Natural killer cell treated with Interleukin-12 subunit alpha and Interleukin-12 subunit beta and Interleukin-15 and Interleukin-18, amount 100 ng/mL, for 72 hours (primary cell): ENCODE measurements at places on chromosomes 7 and 10. TPM values are rescaled to one million over a fixed set of nuclear protein-coding genes. Genes with fewer than 3 reads are reported as not detected.

GRCh38 chr10:23294638-23295247 lies 49.9 kb downstream of the C10orf67 start:
- no peak overlapping the region for H3K27ac ChIP-seq
- no peak overlapping the region for H3K4me3 ChIP-seq
- H3K27me3 ChIP-seq, result peaks cover 14% of the 10 kb centered on the region

DNA sequence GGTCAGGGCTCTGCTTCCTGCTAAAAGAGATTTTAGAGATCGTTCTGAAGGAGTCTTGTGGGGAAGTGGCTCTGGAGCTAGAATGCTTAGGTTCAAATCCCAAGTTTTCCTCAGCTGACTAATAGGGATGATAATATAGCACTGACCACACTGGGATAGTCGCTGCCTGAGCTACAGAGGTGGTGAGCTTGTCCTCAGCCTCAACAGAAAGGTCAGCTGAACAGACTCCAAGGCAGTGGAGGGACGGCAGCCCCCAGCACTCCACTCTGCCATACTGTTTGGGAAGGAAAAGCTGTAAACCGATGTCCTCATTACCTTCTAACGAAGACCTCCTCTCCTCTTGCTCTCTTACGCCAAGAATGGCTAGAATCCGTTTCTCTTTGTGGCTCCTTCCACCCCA lies 36.2 kb downstream of the KAT6B start:
- no peak for DNase-seq
- H3K36me3 ChIP-seq, result no peaks in the 10 kb centered on the region
- no peak overlapping the region for H3K4me3 ChIP-seq
- H3K27ac ChIP-seq, result no peak overlapping the region
- peaks cover 18% of the 10 kb centered on the region for H3K4me1 ChIP-seq
- H3K27me3 ChIP-seq, result no peaks in the 10 kb centered on the region

- H3K36me3 ChIP-seq, result peaks cover 10% of the 10 kb centered on the region
- peaks cover 12% of the 10 kb centered on the region for H3K27me3 ChIP-seq
- H3K27ac ChIP-seq, result no peak overlapping the region
- peaks cover 18% of the 10 kb centered on the region for H3K4me1 ChIP-seq
- no peak for DNase-seq
Observed at GRCh38 chr10:113983552-113983951, 60.1 kb upstream of the ADRB1 start.

DNA sequence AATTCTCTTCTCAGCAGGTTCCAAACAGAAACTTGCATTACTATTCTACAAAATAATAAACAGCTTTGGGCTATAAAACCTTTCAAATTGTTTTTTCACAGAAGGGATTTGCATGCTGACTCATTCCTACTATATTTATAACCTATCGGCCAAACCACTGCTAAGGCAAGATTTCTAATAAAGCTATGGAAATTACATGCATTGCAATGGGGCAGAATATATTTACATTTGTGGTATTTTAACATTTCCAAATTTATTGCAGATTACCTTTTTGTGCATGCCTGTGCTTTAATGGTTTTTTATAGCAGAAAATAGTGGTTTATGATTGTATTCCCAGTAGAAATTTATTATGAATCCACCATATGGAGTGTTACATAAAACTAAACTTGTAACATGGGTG lies 69.0 kb upstream of the NPVF start:
- H3K4me3 ChIP-seq, result no peak overlapping the region
- no peaks in the 10 kb centered on the region for H3K36me3 ChIP-seq
- H3K27ac ChIP-seq, result no peak overlapping the region

GRCh38 chr7:152683297-152683696 lies 7.4 kb upstream of the XRCC2 start:
- no peaks in the 10 kb centered on the region for H3K4me1 ChIP-seq
- no peaks in the 10 kb centered on the region for H3K36me3 ChIP-seq
- no peaks in the 10 kb centered on the region for H3K27me3 ChIP-seq
- H3K4me3 ChIP-seq, result no peak overlapping the region
- DNase-seq, result no peak

- no peak overlapping the region for H3K4me3 ChIP-seq
- H3K36me3 ChIP-seq, result no peaks in the 10 kb centered on the region
- no peaks in the 10 kb centered on the region for H3K4me1 ChIP-seq
Observed at GRCh38 chr10:23469596-23470237, 30.8 kb downstream of the OTUD1 start.

- H3K27me3 ChIP-seq, result peaks cover 3% of the 10 kb centered on the region
- no peak overlapping the region for H3K4me3 ChIP-seq
- no peak overlapping the region for H3K27ac ChIP-seq
- H3K36me3 ChIP-seq, result no peaks in the 10 kb centered on the region
- H3K4me1 ChIP-seq, result no peaks in the 10 kb centered on the region
Observed at GRCh38 chr7:144438759-144439158, 35.3 kb upstream of the NOBOX start.

DNA sequence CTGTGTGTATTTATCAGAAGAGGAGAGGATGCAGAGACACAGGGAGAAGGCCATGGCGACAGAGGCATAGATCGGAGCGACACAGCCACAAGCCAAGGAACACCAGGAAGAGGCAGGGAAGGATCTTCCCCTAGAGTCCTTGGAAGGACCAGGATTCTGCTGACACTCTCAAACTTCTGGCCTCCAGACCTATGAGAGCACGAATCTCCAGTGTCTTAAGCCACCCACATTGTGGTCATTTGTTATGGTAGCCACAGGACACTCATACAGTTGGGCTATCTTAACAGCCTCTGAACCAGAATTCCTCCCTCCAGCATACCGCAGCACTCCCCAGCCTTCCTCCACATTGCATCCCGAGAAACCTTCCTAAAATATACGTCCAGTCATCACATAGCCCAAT lies 367.0 kb upstream of the MGMT start:
- no peaks in the 10 kb centered on the region for H3K36me3 ChIP-seq
- no peak overlapping the region for H3K4me3 ChIP-seq
- no peaks in the 10 kb centered on the region for H3K4me1 ChIP-seq
- no peak overlapping the region for H3K27ac ChIP-seq
- H3K27me3 ChIP-seq, result peaks cover 2% of the 10 kb centered on the region

SVIL gene
- 6.8 TPM for total RNA-seq

PTPN20 gene
- not detected for total RNA-seq

MYL7 gene
- not detected for total RNA-seq

CNNM1 gene
- not detected for total RNA-seq
